ENCODE measurements at places on chromosomes 2 and 18. TPM values are rescaled to one million over a fixed set of nuclear protein-coding genes. Genes with fewer than 3 reads are reported as not detected.

Gene COLEC12
- total RNA-seq: not detected

Gene CHRNG
- not detected for total RNA-seq

Gene FNDC4
- 3.9 TPM for total RNA-seq

Gene OTOF
- total RNA-seq: 0.07 TPM

Gene C2orf66
- total RNA-seq: 0.19 TPM

Gene MOCOS
- total RNA-seq: 2.7 TPM

Gene DSG2
- total RNA-seq: 58.5 TPM

Gene HSBP1L1
- total RNA-seq: 13.2 TPM

Gene PROKR1
- not detected for total RNA-seq

Gene XIRP2
- not detected for total RNA-seq

Gene IL1R1
- total RNA-seq: 25.3 TPM

Gene CDH19
- 1.3 TPM for total RNA-seq

Gene PIEZO2
- total RNA-seq: 0.64 TPM

Gene MC5R
- not detected for total RNA-seq

Gene ARHGAP28
- 0.05 TPM for total RNA-seq

Gene ERICH2
- total RNA-seq: not detected

Gene ST8SIA5
- not detected for total RNA-seq

Gene GATA6
- 2.9 TPM for total RNA-seq

Gene VWC2L
- total RNA-seq: not detected

Gene WBP1
- total RNA-seq: 90.5 TPM
